Hematopoietic multipotent progenitor cell treated with erythropoietin and hydrocortisone succinate and interleukin-3 and kit ligand, for 8 days (in vitro differentiated cells): ENCODE measurements at places on chromosomes 4 and X.
A peak's percentile ranks its signal among the peaks of the same experiment; 100 is the strongest.

- DNase-seq = no peak
Measured at GRCh38 chrX:5829469-5829868, 399.2 kb downstream of the NLGN4X start.

- no peak for DNase-seq
Measured at GRCh38 chrX:63750811-63751210, 34.2 kb downstream of the ARHGEF9 start.

GRCh38 chrX:19675731-19676130, 160.4 kb upstream of the MAP3K15 start:
- DNase-seq = no peak

DNA sequence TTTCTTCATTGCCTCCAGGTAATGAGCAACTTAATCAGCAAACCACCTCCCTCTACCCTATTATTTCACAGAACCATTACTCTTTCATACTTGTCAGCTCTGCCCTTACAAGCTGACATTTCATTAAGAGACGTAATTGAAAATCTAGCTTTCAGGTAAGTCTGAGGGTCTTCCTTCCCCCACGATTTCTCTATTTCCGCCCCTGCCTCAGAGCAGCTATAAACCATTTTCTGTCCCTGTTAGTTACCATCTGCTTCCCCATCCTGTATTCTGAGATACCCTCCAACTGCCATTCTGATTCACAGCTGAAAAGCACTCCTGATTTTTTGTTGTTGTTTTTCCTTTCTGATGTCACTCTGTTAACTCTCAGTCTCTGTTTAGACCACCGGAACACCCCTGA, 37.1 kb downstream of the SH3RF1 start:
- DNase-seq = no peak

DNA sequence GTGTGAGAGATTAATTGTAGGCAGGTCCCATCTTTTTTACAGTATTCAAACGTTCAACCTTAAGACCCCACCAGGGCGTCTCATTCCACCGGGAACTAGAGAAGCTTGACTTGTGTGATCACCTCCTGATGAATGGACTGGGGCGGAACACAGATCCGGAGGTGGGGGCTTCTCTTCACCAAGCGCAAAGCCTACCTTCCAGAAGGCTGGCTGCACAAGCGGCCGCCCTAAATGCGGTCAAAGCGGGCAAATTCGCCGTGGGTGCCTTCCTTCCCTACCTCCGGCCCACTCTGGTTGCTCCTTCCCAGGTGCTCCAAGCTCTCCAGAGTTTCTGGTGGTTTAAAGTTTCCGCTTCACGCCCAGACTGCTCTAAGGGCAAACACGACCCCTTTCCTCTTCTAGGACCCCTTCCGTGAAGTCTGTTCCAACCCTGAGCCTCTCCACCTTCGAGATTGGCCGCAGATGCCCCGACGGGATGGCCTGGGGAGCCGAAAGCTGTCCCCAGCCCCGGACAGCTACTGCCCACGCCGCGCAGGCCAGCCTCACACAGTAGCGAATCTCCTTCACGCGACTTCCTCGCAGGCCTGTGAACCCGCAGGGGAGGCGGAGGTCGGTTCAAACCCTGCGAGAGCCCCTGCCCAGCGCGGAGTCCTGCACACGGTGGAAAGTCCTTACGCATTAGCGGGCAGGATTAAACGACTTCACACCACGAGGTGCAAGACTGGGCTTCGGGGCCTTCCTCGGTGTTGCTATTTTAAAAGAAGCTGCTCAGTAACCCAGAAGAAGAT, 1.6 kb upstream of the WWC2 start:
- peak; percentile 16 for DNase-seq

- no peak for DNase-seq
Measured at GRCh38 chr4:84733343-84734033, 150.6 kb downstream of the CDS1 start.

DNA sequence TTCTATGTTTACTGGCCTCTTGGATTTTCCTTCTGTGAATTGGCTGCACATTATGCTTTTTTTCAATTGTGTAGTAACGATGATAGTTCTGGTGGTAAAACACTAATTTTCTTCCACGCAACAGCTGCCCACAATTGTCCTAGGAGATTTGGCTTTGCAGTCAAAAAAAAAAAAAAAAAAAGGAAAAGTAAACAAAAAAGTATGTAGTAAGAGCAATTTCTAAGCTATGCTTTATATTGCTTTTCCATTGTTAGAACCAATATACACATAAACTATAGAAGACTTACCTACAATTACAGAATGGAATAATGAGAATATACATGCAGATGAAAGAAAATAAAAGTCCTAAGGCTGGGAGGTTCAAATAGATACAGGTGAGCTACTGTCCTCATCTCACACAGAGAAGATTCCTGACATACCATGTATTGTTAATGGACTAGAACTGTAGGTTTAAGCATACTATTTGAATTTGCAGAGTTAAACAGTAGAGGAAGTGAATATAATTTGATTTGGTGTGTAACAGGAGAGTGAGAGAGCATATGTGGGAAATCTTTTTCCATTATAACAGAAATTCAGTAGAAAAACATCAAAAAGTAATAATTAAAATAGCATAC, 976.2 kb downstream of the RAB28 start:
- no peak for DNase-seq

DNA sequence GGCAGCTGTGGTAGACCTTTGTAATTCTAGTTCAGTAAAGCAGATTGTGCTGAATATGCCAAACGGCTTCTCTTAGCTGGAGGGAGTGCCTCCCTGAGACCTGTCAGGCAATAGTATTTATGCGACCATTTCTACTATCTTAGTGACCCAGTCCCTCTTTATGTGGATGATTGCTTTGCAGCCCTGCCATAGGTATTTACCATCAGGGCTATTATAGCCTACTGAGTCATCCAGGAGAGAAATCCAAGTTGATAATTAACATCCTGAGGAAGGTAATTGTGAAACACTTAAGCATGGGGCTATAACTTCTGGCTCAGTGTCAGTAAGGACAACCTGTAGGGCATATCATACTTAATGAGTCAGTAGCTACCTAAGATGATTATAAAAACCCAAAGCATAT, 103.9 kb upstream of the MAOA start:
- no peak for DNase-seq

DNA sequence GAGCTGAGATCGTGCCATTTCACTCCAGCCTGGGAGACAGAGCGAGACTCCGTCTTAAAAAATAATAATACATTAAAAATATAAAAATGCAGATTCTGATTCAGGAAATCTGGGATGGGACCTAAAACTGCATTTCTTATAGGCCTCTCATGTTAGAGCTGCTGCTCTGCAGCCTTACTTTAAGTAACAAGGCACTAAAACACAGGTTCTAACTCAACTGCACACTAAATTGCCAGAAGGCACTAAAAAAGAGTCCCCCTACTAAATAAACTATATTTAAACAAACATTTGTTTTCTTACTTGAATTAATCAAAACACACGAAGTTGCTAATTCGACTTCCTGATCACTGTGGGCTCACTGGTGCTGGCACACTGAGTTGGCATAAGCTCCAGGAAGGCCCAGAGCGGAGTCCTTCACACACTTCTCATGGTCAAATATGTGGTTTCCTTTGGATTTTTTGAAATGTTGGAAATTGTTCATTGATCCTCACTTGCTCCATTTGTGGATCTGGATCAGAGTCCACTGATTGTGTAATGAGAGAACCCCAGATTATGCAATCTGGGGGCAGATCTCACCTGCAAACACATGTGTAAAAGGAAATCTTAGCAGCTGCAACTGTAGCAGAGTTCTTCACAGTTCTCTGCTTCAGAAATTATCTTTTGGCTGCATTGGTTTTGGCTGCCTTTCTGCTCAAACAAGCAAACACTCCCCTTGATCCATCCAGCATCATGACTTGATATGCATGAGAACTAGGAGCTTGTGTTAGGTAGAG, 59.3 kb downstream of the AFF1 start:
- DNase-seq = peak; percentile 59

DNA sequence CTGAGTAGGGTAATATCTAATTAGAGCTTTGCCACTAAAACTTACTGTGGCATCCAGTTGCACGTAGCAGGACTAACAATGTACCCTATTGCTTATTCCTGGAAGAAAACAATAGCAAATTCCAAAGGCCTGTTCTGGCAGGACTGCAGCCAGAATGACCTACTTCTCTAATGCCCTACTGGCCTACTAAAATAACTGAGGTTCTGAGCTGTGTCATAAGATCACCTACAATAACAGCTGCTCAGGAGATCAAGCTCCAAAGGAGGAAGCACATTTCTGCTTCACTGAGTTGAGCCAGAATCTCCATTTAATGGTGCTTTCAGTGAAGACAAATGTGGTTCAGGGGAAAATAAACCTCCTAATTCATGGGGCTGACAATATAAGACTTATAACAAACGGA, 42.2 kb upstream of the CXCL8 start:
- DNase-seq = no peak

DNA sequence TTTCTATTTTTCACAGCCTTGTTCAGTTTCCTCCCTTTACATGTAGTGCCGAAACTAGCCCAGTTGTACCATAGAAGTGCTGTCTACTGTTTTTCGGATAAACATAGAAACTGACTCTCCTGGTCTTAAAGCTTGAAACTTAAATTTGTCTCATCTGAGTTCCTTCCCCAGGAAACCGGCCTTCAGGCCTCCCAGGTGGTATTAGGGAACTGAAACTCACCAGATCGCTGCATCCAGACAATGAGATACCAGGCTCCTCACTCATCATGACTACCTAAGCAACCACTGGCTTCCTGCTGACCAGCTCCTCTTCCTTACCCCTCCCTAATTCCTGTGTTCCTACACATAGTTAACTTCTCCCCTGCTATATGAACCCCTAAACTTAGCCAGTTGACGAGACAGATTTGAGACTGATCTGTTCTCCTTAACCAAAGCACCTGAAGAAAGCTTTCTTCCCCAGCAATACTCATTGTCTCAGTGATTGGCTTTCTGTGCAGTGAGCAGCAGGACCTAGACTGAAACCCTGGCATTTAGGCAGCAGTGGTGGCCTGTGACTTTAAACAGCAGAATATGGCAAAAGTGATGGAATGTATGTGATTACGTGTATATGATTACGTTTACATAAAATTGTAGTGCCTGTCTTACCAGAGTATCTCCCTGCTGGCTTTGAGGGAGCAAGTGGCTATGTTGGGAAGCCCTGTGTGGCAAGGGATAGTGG, 959.1 kb upstream of the LCORL start:
- no peak for DNase-seq

DNA sequence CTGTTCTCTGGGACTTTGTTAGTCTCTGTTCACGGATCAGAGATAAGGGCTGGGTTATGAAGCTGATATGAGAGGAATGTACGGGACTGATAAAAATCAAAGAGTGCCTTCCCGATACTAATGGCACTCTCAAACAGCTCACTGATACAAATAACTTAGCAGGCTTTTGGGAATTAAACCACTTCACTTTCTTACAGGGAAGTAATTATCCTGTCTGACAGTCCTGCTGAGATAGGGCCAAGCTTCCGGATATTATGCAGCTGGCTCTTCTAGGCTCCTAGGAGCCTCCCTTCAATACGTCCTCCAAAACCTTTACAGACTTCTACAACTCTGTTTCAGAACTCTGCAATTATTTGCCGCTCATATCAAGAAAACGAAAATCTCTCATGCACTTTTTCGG, 418.0 kb downstream of the NLGN4X start:
- DNase-seq = no peak

DNA sequence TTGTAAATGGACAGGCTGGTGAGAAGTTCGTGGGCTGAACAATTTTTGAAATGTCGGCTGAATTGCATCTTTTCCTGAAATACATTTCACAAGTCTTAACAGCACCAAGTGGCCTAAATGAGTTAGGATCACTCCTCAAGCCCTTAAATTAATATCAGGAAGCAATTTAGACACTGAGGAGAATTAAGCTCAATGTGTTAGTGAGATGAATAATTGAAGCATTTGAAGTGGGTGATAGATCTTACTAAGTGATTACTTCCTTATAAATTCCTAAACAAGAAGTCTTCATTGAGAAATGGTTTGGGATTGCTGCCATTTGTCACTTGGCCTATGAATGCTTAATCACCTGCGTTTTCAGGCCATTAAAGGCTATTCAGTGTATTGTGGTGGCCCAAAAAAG, 116.8 kb downstream of the NAA11 start:
- DNase-seq = peak; percentile 20

DNA sequence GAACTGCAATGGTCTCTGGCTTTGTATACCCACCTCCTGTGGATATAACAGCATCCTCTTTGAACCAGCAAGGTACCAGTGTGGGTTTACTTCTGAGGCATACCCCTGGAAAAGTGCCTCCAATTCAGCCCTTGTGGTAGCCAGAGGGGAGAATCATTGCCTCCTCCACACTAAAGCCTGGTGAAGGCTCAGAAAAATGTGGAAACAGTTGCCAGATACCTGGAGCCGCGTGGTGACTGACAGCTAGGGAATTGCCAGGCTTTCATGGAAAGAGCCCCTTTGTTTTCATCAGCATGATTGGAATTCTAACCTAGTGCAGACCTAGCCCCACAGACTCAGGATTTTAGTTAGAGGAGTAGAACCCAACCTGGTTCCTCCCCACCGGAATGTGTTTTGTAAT, 168.6 kb upstream of the KLF3 start:
- DNase-seq = no peak

DNA sequence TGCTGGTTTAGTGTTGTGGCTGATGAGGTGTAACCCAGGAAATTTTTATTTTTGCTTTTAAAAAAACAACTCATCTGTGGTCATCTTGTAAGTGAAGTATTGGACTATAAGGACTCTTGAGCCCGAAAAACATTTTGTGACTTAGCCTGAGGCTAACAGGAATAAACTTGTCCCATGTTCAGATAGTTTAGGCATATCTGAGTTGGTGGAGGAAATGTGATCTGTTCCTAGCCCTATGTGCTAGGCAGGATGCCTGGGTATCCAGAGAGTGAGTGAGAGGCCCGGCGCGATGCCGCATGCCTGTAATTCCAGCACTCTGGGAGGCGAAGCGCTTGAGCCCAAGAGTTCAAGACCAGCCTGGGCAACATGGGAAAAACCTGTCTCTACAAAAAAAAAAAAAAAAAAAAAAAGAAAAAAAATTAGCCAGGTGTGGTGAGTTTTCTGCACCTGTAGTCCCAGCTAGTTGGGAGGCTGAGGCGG, 3.7 kb downstream of the SMS start:
- DNase-seq = no peak

GRCh38 chr4:41204400-41204978, 9.9 kb downstream of the APBB2 start:
- DNase-seq = no peak

DNA sequence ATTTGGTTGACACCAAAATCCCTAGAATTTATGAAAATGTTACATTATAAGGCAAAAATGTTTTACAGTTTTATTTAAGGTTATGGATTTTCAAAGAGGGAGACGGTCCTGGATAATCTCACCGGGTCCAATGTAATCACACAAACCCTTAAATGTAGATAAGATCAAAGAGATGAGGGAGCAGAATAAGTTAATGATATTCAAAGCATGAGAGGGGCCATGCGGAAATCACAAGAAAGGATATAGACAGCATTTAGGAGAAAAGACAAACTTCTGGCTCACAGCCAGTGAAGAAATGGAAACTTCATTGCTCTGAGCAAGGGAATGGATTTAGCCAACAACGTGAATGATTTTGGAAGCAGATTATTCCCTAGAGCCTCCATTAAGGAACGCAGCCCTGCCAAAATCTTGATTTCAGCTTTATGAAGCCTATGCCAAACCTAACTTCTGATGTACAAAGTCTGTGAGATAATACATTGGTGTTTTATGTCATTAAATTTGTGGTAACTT, 684.4 kb upstream of the GNPDA2 start:
- no peak for DNase-seq

GRCh38 chr4:81466841-81467671, 4.7 kb downstream of the RASGEF1B start:
- DNase-seq = peak; percentile 87

GRCh38 chr4:105191621-105192210, 45.0 kb downstream of the TET2 start:
- DNase-seq = peak; percentile 9
